Naive thymus-derived CD4-positive, alpha-beta T cell (primary cell): ENCODE measurements at places on chromosomes 7 and 10. TPM values are rescaled to one million over a fixed set of nuclear protein-coding genes. Genes with fewer than 3 reads are reported as not detected.

Gene PRPF18
- polyA plus RNA-seq = 41.0 TPM

Gene SRI
- polyA plus RNA-seq = 183 TPM

Gene CDCA7L
- polyA plus RNA-seq = 51.1 TPM

Gene ST8SIA6
- polyA plus RNA-seq = 0.08 TPM

Gene NRP1
- not detected for polyA plus RNA-seq

Gene MSMB
- polyA plus RNA-seq = not detected

Gene C10orf88
- 6.9 TPM for polyA plus RNA-seq

Gene PRKAR1B
- 21.2 TPM for polyA plus RNA-seq

Gene OR2A42
- not detected for polyA plus RNA-seq

Gene PLAU
- not detected for polyA plus RNA-seq

Gene UPK3B
- polyA plus RNA-seq = not detected

Gene FKBP6
- not detected for polyA plus RNA-seq

Gene OPALIN
- not detected for polyA plus RNA-seq

Gene RBP3
- not detected for polyA plus RNA-seq

Gene VWDE
- 0.76 TPM for polyA plus RNA-seq

Gene SDK1
- 0.58 TPM for polyA plus RNA-seq

Gene PNLIPRP3
- not detected for polyA plus RNA-seq

Gene SEC61G
- 168 TPM for polyA plus RNA-seq

Gene FAM25C
- polyA plus RNA-seq = not detected

Gene TMEM213
- not detected for polyA plus RNA-seq
